ENCODE measurements at places on chromosomes 11 and 22. TPM values are rescaled to one million over a fixed set of nuclear protein-coding genes. Genes with fewer than 3 reads are reported as not detected.

ZNF215 gene
- 13.7 TPM for total RNA-seq

HIC2 gene
- total RNA-seq = 7.7 TPM

TSSK2 gene
- total RNA-seq = 1.4 TPM

CHRM1 gene
- total RNA-seq = 2.4 TPM

RGL4 gene
- 3.1 TPM for total RNA-seq

OR8G1 gene
- 1.9 TPM for total RNA-seq

MS4A14 gene
- 2.4 TPM for total RNA-seq

OR8D1 gene
- 7.9 TPM for total RNA-seq

CAVIN3 gene
- 177 TPM for total RNA-seq

ADORA2A gene
- 0.48 TPM for total RNA-seq

GANAB gene
- total RNA-seq = 96.8 TPM

All from umbilical cord (tissue), 2 donors.